ENCODE measurements at places on chromosomes 5 and 9.

GRCh38 chr5:175864296-175864695, 7.1 kb upstream of the CPLX2 start:
- no peak for DNase-seq

DNA sequence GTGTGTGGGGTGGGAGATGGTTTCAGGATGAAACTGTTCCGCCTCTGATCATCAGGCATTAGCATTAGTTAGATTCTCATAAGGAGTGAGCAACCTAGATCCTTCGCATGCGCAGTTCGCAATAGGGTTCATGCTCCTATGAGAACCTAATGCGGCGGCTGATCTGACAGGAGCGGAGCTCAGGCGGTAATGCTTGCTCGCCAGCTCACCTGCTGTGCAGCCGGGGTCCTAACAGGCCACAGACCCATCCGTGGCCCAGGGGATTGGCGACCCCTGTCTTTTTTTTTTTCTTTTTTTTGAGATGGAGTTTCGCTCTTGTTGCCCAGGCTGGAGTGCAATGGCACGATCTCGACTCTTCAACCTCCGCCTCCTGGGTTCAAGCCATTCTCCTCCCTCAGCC, 119.1 kb downstream of the KCNIP1 start:
- DNase-seq: no peak

- no peak for DNase-seq
Measured at GRCh38 chr9:119852390-119852789, 483.2 kb upstream of the BRINP1 start.

- no peak for DNase-seq
Measured at GRCh38 chr9:28365728-28366127, 792.4 kb upstream of the C9orf72 start.

- DNase-seq: no peak
Measured at GRCh38 chr9:81092057-81092456, 597.3 kb downstream of the TLE1 start.

GRCh38 chr5:1515921-1516571, 7.7 kb downstream of the LPCAT1 start:
- DNase-seq: peak; percentile 66

DNA sequence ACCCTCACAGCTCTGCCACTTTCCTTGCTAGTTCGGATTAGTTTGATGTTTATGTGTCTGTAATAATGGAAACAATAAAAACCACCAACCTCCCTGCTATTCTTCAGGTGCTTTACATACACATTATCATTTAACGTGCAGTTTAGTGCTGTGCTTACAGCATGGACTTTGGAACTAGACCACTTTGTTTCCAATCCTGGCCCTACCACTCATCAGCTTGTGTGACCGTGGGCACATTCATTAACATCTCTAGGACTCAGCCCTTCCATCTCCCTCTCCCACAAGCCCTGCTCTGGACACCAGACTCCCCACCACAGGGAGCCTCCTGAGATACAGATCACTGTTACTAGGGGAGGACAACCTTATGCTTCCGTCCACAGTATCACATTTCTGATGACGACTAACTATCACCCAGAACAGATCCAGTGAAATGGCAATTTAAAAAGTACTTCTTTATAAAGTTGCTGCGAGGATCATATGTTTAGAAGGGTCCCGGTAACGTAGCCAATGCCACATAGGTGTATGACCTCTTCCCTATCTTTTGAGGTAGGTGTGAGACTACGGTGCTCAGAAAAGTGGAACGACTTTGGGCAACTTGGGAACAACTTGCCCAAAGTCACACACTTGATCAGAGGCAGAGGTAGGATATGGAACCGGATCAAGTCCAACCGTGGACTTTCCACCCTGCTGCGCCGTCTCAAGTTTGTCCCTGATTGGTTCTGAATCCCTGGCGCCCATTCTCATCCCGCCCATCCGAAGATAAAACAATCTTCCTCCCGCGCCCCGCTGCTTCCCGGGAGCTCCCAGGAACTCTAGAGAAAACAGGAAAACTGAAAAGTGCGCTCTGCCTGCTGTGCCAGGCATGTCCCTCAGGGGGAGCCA, 132.4 kb upstream of the NIPBL start:
- DNase-seq: peak; percentile 83

- DNase-seq: no peak
Measured at GRCh38 chr5:9861666-9862256, 231.6 kb upstream of the TAS2R1 start.

- DNase-seq: no peak
Measured at GRCh38 chr5:107478068-107478641, 192.6 kb downstream of the EFNA5 start.

DNA sequence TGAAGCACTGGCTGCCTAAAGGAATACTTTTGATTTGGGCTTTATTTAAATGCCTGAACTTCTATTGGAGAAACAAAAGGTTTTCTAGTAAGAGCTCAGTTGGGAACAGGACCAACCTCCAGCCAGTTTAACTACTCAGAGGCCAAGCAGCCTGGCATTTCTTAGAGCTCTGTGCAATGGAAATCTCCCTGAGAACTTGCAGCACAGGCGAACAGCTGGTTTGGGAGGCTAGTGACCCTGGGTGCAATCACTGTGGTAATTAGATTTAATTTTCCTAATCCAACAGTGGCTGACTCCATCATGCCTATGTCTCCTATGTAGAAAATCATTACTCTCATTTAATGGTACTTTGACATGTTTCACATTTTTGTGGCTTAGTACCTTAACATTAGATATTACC, 1.0 kb upstream of the CDH6 start:
- DNase-seq: no peak

DNA sequence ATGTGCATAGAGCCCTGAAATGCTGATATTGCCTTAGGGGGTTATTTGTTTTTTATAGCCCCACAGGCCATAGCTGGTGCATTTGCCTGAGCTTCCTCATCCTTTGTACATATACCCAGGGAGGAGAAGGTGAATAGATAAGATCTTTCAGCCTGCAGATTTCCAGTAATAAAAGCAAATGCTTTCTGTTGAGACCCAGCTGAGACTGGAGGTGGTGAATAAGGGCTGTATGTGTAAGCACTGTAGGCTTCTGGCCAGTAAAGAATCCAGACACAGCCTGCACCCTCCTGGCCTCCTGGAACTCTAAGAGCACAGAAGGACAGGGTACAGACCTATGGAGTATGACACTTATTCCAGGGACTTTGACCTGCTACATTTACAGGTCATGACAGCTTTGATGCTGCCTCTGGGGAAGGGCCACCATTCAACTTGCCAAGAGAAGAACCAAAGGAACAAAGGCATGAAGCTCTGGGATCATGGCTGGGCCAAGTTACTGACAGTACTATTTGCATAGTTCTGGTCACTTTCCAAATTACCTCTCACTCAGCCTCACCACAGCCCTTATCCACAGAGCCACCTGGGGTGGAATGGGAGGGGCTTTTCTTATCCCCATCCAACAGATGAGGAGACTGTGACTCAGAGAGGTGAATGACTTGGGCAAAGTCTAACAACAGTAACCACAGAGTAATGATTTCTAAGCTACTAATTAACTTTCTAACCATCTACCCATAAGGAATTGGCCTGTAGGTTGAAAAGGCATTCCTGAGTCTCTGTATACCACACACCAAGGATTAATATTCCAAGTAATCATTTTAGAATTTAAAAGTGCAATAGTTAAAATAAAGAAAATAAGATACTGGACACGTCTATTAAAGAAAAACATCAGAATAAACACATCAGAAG, 604.5 kb upstream of the KLF4 start:
- peak; percentile 64 for DNase-seq
